ENCODE measurements at places on chromosomes 11 and 22. TPM values are rescaled to one million over a fixed set of nuclear protein-coding genes. Genes with fewer than 3 reads are reported as not detected.

LRRC32 gene
- total RNA-seq = 0.06 TPM

FBLN1 gene
- total RNA-seq = 34.4 TPM

CDKN1C gene
- 2.5 TPM for total RNA-seq

ZC3H7B gene
- total RNA-seq = 52.2 TPM

SBF2 gene
- 32.1 TPM for total RNA-seq

OR52N4 gene
- not detected for total RNA-seq

GDPD4 gene
- total RNA-seq = not detected

SOX6 gene
- not detected for total RNA-seq

TMEM191C gene
- 0.69 TPM for total RNA-seq

DEPDC7 gene
- total RNA-seq = 53.8 TPM

TIMM10B gene
- total RNA-seq = 28.8 TPM

MAP6 gene
- total RNA-seq = not detected

SYT9 gene
- total RNA-seq = not detected

PLEKHA7 gene
- total RNA-seq = 0.29 TPM

CFAP68 gene
- 27.1 TPM for total RNA-seq

STK33 gene
- total RNA-seq = 0.51 TPM

MMP8 gene
- total RNA-seq = not detected

PITPNB gene
- 24.2 TPM for total RNA-seq

MYBPC3 gene
- total RNA-seq = not detected

NPAS4 gene
- total RNA-seq = not detected

DRG1 gene
- total RNA-seq = 99.8 TPM

LDHAL6A gene
- not detected for total RNA-seq

TMPRSS6 gene
- total RNA-seq = not detected

EXPH5 gene
- total RNA-seq = 5.5 TPM

RAB3IL1 gene
- 2.4 TPM for total RNA-seq

UBASH3B gene
- 8.0 TPM for total RNA-seq

TLCD5 gene
- 10.0 TPM for total RNA-seq

CXCR5 gene
- total RNA-seq = not detected

CALCA gene
- not detected for total RNA-seq

C22orf39 gene
- total RNA-seq = 21.0 TPM

IL17REL gene
- not detected for total RNA-seq

ABTB2 gene
- 1.5 TPM for total RNA-seq

LIF gene
- total RNA-seq = 23.1 TPM

ANO5 gene
- not detected for total RNA-seq

NAALAD2 gene
- total RNA-seq = not detected

Data from LHCN-M2 (cell line).